Heart right ventricle (tissue), 16 donors: ENCODE measurements at places on chromosomes 4 and X. TPM values are rescaled to one million over a fixed set of nuclear protein-coding genes. Genes with fewer than 3 reads are reported as not detected.

- H3K27me3 ChIP-seq: no peaks in the 10 kb centered on the region
- no peaks in the 10 kb centered on the region for H3K36me3 ChIP-seq
- DNase-seq: no peak
- no peak overlapping the region for H3K27ac ChIP-seq
Measured at GRCh38 chr4:30875658-30876269, 155.6 kb downstream of the PCDH7 start.

DNA sequence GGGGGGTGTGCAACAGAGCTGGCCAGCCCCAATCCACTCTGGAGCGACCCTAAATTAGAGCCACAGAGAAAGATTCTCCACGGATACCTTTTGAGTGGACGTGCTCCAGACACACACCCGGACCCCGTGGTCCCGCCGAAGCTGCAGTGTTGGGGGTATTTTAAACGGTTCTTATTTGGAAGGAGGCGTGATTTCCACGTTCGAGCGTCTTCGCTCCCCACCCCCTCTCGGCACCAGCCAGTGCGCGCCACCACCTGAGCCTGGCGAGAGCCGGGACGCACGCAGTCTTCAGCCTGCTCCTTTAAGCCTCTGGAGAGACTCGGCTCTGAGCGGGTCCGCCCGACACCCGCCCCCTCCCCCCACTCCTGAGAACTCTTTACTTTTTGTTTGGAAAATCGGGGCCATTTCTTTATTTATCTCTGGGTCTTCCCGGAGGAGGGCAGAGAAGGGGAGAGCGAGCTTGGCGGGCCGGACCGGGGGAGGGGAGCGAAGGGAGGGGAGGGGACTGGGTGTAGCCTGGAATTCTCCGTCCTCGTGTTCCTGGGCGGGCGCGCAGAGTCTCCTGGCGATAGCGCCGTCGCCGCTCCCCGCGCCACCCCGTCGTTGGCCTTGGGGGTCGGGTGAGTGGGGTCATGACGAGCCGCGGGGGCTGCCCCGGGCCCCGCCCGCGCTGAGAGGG lies 668 bp upstream of the PTCHD1 start:
- H3K36me3 ChIP-seq: no peaks in the 10 kb centered on the region
- no peak for DNase-seq
- H3K4me3 ChIP-seq: peak overlapping the region; percentile 14
- H3K27ac ChIP-seq: no peak overlapping the region
- H3K4me1 ChIP-seq: no peaks in the 10 kb centered on the region

The NMU gene
- not detected for total RNA-seq

The SMIM9 gene
- not detected for total RNA-seq

- no peaks in the 10 kb centered on the region for H3K27me3 ChIP-seq
- no peak for DNase-seq
- H3K36me3 ChIP-seq: no peaks in the 10 kb centered on the region
- H3K27ac ChIP-seq: no peak overlapping the region
- no peaks in the 10 kb centered on the region for H3K4me1 ChIP-seq
Measured at GRCh38 chr4:156635051-156635450, 336.5 kb downstream of the PDGFC start.

GRCh38 chrX:47587091-47587891 lies 5.1 kb downstream of the TIMP1 start:
- no peak overlapping the region for H3K4me3 ChIP-seq
- H3K4me1 ChIP-seq: no peaks in the 10 kb centered on the region
- H3K27me3 ChIP-seq: no peaks in the 10 kb centered on the region
- peaks cover 23% of the 10 kb centered on the region for H3K36me3 ChIP-seq
- DNase-seq: no peak
- H3K27ac ChIP-seq: no peak overlapping the region

DNA sequence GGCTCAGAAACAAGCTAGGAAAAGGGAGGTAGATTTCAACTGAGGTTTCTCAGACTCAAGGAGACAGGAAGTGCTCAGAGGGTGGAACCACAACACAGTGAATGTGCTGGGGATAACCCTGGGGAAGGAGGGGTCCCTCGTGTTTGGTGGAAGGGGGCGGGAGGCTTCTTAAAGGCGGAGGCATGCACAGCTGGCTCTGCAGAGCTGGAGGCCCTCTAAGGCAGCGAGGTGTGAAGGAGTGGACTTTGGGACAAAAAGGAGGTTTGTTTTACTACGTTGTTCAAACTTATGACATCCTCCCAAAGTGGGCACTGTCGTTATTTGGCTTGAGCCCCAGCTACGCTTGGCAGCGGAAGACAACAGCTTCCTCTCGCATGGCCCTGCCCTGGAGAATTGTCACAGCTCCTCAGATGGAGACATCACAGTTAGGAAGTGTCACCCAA lies 21.7 kb upstream of the MTM1 start:
- no peaks in the 10 kb centered on the region for H3K36me3 ChIP-seq
- no peaks in the 10 kb centered on the region for H3K4me1 ChIP-seq
- no peak for DNase-seq
- peak overlapping the region; percentile 55 for H3K4me3 ChIP-seq
- H3K27ac ChIP-seq: peak overlapping the region; percentile 83

The ARMCX4 gene
- total RNA-seq: 7.3 TPM

The P2RY4 gene
- not detected for total RNA-seq

- no peak overlapping the region for H3K27ac ChIP-seq
- no peaks in the 10 kb centered on the region for H3K36me3 ChIP-seq
- H3K4me1 ChIP-seq: no peaks in the 10 kb centered on the region
- H3K27me3 ChIP-seq: no peaks in the 10 kb centered on the region
- no peak overlapping the region for H3K4me3 ChIP-seq
Measured at GRCh38 chr4:105992641-105993305, 97.5 kb downstream of the NPNT start.

The PHKA1 gene
- 18.0 TPM for total RNA-seq

DNA sequence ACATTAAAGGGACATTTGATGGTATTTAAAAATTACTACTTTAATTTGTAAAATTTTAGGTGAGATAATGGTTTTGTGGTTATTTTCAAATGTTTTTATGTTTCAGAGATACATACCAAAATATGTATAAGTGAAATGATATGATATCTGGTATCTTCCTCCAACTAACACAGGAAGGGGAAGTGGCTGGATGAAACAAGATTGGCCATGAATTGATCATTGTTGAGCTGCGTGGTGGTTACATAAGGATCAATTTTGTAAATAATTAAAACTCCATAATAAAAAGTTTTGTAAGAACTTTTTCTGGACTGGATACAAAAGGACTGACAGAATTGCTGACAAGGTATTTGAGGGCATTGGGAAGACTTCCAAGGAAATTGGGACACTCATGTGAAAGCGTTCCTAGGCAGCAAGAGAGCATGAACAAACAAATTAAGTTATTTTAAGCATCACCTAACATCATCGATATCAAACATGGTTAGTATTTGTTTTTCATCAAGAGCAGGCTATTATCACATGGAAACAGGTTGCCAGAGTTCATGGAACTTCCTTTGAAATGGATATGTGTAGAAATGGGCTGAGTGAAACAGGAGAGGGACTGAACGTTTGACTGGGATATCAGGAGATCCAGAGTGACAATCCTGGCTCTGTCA lies 4.4 kb upstream of the PGM2 start:
- no peak for DNase-seq
- H3K27ac ChIP-seq: no peak overlapping the region
- H3K27me3 ChIP-seq: no peaks in the 10 kb centered on the region
- no peak overlapping the region for H3K4me3 ChIP-seq

GRCh38 chrX:135295238-135295943 lies 13.9 kb upstream of the ETDC start:
- no peaks in the 10 kb centered on the region for H3K27me3 ChIP-seq
- H3K27ac ChIP-seq: no peak overlapping the region
- DNase-seq: peak; percentile 9
- H3K4me1 ChIP-seq: no peaks in the 10 kb centered on the region
